ENCODE measurements at places on chromosomes 13 and 19.

GRCh38 chr19:51493776-51494175 lies 7.8 kb downstream of the SIGLEC12 start:
- no peak for DNase-seq

DNA sequence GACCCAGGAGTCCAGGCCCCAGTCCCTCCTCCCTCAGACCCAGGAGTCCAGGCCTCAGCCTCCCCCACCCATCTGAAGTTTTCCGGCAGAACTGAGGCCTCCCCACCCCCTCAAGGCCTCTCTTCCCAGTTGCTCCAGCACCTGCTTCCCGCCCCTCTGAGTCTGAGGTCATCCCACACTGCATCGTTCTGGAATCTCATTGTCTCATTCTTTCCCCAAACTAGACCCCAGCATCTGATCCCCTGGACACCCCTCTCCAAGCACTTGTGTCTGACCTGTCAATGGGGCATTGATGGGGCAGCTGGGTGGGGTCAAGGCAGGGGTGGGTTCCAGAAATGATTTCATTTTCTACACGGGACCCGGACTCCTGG lies 793 bp upstream of the SBK2 start:
- DNase-seq, result no peak

GRCh38 chr19:47120470-47121067 lies 7.0 kb upstream of the ZC3H4 start:
- no peak for DNase-seq

- DNase-seq, result no peak
Observed at GRCh38 chr13:28325022-28325421, 169.9 kb downstream of the FLT1 start.

GRCh38 chr19:2278459-2279158 lies 3.4 kb downstream of the PEAK3 start:
- no peak for DNase-seq

- DNase-seq, result no peak
Observed at GRCh38 chr13:73060251-73061160, 1.7 kb downstream of the KLF5 start.

DNA sequence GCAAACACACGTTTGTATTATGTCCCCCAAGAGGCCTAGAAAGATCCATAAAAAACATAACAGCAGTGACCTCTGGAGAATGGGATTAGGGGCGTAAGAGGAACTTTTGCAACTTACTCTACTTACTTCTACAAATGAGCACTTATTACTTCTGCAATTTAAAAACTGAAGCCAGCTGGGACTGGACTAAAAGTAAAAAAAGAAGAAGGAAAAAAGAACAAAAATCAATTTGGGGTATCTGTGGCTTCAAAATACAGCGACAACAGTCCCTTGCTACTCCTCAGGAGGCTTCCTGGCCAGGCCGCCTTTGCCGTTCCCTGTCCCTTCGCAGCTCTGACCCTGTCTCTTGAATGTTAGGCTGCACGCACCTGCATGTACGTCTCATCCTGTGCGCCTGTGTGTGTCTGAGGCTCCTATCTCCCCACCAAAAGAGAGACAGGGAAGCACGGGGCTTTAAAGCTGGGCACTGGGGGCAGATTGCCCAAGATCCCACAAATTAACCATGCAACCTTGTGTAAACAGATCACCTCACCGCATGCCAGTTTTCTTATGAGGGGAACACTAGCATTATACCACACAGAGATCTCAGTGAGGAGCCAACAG lies 12.1 kb upstream of the FKRP start:
- DNase-seq, result no peak

DNA sequence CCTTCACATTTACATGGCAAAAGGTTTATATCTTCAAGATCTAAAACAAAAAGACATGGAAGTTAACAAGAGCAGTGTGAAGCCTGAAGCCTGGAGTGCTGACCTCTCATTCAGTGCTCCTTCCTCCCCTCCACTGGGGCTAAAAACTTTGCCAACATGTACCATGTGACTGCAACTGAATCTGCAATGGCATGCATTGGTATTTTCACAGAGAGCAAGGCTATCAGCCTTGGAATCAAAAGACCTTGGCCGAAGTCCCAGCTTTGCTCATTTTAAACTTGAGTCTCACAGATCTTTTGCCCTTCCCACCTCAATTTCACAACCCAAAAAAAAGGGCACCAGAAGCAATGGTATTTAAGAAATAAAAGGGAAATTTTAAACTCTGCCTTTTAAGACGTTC lies 325.1 kb downstream of the DCT start:
- DNase-seq, result no peak

- DNase-seq, result no peak
Observed at GRCh38 chr19:36183245-36183628, 31.0 kb upstream of the COX7A1 start.

- DNase-seq, result no peak
Observed at GRCh38 chr19:13024951-13025697, 29.8 kb downstream of the NFIX start.

DNA sequence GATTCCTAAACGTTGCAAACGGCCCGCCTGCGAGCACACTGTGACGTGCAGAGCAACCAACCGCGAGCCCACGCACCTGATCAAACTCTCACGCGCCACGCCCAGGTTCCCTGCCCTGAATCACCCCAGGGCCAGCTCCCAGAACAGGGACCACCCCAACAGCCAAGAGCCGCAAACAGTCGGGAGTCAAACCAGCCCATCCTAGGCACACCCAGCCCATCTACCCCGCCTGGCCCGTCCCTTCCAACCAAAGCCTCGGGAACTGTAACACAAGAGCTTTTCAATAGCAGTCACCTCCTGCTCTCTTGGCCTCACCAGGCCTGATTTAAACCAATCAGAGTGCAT lies 8.9 kb downstream of the PIP5K1C start:
- DNase-seq, result no peak

DNA sequence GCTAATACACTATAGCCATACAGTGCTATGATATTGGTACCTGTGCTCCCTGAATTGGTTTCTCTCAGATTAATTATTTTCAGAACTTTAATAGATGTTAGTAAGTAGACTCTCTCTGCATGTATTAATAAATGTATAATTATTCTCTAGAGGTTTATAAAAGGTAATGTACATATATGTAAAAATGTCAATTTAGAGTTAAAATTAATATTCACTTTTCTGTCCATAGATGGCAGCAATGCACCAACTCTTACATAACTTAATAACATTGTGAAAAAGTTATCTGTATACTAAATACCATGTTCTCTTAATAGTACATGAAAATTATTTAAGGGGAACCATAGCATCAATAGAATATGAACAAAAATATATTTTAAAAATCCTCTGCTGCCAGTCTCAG lies 515.0 kb upstream of the KLHL1 start:
- no peak for DNase-seq

DNA sequence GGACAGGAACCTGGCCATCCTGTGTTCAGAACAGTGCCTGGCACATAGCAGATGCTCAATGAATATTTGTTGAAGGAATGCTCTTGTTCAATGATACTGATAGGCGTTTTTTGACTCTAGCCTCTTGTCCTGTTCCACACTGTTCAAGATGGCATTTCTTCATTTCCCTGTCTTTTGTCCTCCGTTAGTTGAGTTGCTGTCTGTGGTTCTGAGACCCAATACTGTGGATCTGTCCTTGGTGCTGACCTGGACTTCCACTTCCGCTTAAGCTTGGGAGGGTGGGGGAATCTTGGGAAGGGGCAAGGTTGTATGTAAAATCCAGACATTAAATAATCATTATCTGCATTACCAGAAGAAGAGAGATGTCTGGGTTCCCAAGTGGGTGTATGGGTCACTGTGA lies 8.3 kb upstream of the KCNN4 start:
- DNase-seq, result no peak

DNA sequence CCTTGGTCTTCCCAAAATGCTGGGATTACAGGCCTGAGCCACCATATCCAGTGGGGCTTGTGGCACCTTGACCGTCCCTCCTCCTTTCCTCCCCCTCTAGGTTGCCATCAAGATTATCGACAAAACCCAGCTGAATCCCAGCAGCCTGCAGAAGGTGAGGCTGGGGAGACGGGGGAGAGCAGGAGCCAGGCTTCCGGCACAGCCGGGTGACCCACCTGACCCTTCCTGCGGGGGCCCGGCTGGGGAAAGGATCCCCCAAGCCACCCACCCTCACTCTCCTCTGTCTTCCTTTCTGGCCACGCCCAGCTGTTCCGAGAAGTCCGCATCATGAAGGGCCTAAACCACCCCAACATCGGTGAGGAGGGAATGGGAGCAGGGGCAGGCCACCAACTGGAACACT lies 11.9 kb downstream of the MARK4 start:
- no peak for DNase-seq

All from NCI-H2107 (cell line).